ENCODE measurements at places on chromosomes 16 and 17.

DNA sequence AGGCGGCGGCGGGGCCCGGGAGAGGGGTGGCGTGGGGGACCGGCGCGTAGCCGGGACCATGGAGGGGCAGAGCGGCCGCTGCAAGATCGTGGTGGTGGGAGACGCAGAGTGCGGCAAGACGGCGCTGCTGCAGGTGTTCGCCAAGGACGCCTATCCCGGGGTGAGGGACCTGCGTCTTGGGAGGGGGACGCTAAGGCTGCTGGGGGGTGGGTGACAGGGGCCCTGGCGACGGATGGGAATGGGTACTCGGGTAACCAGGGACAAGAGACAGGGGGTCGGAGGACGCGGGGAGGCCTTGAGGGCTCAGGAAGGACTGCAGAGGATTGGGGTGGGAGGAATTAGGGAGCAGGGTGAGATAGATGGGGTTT lies 243 bp downstream of the RND2 start:
- DNase-seq: no peak

GRCh38 chr16:12548270-12548983 lies 255.3 kb downstream of the CPPED1 start:
- no peak for DNase-seq

DNA sequence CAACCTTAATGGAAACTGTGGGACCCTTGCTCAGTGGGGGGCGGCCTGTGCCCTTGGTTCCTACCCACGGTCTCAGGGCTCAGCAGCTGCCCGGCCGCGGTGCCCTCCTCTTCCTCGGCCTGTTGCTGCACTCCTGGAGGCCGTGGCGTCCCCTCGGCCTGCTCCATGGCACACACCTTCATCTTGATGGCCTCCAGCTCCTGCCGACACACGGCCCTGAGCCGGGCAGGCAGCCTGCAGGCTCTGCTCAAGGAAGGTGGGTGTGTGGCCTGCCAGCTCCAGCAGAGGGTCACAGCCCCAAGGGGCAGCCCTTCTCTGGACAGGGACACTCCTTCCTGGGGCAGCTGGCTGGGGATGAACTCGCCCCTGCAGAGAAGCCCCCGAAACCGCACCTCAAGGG lies 718 bp downstream of the PABPN1L start:
- no peak for DNase-seq

DNA sequence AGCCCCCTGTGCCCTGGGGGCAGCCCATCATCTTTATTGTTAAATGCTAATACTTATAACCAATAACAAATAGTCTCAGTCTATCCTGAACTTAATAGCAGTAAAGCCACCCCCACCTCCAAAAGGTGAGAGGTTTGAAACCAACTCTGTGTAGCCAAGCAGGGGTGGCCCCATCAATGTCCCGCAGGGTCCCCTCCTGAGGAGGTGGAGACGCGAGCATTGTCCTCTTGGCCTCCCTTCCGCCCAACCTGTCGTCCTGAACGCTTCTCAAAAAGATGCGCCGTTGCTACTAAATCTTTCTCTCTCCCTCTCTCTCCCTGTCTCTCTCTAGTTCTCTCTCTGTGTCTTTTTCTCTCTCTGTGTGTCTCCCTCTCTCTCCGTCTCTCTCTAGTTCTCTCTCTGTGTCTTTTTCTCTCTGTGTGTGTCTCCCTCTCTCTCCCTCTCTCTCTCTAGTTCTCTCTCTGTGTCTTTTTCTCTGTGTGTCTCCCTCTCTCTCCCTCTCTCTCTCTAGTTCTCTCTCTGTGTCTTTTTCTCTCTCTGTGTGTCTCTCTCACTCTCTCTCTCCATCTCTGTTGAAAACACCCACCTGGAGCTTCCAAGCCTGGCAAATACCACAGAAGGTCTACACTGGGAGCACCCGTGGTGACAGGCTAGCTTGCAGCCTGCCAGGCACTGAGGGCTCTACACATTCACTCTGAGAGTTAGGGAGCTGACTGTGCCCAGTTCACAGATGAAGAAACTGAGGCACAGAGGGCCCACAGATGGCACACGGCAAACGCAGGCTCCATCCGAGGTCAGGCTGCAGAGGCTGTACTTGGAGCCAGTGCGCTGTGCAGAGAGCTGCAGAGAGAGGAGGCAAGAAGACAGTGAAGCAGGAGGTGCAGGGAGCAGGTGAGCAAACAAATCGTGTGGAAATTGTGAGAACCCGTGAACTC lies 185.9 kb downstream of the C16orf95 start:
- no peak for DNase-seq

GRCh38 chr17:37729905-37730304 lies 15.0 kb downstream of the HNF1B start:
- no peak for DNase-seq

DNA sequence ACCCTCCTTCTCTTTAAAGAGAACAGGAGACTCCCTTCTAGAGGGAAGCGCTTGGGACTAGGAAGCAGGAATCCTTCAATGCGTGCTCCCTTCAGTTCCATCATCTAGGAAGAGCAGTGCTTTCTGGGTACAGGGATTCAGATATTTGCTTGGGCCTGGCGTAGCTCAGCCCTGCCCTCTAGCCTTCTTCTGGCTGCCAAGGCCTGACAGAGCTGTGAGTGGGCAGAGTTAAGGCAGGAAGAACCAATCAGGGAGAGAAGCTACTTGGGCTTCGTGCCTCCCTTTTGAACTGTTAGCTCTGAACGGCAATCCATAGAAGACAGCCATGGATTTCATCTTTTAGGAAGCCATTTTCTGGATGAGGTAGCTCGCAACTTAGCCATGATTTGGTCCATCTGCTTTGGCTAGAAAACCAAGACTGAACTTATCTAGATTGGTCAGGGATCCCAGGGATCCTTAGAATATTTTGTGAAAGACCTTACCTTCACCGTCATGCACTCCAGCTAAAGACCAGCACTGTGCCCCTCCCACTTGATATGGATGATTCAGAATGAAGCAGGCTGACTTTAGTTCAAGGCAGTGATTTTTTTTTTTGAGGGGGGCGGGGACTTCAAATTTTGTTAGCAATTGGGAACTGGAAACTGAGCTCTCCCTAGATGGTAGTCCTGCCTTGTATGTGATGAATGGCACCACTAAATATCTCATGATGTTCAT lies 2.5 kb upstream of the CORO6 start:
- DNase-seq: no peak

DNA sequence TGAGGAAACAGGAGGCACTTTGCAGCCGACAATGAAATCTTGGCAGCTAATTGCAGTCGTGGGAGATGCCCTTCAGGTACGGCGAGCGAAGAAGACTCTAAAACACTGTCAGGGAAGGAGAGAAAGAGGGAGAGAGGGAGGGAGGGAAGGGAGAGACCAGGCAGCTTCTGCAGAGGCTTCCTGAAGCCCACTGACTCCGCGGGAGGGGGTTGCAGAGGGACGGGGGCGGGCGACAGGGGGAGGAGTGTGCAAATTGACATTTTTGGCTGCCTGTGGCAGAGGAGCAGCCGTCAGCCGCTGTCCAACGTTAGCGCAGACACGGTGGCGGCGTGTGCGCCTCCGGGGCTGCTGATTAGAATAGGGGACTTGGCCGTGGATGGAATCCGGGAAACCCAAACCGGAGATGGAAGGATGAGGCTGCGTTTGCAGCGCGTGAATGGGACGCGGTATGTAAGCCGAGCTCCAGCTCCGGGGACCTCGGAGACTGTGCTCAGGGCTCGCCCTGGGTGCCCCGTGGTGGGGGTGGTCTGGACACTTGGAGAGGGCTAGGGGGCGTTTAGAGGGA lies 849.1 kb upstream of the RBFOX1 start:
- no peak for DNase-seq

GRCh38 chr17:3981455-3981854 lies 17.2 kb upstream of the ATP2A3 start:
- no peak for DNase-seq

DNA sequence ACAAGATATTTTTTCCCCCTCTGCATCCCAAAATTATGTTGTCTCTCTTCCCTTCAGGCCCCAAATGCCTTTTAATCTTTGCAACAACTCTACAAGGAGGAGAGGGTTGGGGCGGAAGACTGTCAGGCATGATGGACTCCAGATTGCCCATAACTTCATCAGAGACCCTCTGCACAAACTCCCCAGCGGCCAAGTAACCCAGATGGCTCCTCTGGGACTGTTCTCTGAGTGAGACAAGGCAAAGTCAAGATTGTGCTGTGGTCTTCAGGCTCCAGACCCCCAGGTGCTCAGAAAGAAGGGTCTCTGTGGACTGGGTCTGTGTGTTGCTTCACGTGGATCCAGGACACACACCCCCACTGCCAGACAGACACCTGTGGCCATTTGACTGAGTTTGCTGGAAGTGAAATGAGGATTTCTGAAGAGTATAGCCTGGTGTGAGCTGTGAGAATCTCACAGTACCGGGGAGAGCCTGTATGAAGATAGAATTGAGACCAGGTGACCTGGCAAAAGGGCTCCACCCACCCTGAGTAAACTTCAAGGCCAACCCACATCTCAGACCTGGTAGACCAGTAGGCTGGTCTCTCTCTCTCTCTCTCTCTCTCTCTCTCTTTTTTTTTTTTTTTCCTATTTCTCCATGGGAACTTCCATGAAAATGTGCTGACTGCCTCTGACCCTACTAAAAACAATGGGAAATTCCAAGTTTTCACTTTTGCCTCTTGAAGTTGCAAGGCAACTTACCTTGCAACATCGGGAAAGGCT lies 354.1 kb downstream of the SOX9 start:
- no peak for DNase-seq

DNA sequence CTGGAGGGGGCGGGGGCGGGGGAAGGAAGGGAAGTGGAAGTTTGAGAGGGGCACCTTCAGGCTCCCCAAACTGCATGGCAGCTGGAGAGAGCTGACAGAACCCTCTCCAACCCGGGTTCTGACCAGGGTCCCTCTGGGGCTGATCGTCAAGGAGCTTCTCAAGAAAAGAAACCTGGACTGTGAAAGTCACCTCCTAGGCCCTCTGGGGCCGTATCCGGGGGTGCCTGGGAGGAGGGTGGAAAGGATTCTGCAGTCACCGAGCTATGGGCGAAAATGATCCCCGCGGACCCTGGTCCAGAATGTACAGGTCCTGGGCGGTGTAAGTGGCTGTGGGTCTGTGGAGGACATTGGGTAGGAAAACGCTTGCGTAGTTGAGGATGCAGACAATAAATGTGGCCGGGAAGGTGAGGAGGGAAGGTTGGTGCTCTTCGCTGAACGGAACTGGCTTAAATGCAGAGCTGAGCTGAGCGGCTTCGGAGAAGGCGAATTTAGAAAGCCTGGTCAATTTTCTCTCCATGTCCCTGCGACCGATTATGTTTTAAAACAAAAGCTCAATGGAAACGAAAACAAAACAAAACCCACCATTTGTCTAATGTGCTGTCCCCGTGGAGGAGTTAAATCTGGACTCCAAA lies 3.6 kb upstream of the LHX1 start:
- DNase-seq: no peak

DNA sequence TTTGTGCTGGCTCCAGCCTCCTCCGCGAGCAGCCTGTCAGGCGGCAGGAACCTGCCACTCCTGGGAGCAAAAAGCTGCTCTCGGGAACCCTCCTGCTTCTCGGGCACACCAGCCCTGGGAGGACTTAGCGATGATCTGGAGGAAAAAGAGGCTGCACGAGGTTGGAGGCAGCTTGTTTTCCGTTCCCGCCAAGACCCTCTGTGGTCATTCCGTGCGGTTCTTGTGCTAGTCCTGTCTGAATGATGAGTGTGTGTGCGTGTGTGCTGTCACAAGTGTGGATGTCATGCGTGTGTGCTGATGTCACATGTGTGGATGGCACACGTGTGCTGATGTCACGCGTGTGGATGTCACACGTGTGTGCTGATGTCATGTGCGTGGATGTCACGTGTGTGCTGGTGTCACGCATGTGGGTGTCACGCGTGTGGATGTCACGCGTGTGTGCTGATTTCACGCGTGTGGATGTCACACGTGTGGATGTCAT lies 150.0 kb downstream of the NPIPB11 start:
- no peak for DNase-seq

DNA sequence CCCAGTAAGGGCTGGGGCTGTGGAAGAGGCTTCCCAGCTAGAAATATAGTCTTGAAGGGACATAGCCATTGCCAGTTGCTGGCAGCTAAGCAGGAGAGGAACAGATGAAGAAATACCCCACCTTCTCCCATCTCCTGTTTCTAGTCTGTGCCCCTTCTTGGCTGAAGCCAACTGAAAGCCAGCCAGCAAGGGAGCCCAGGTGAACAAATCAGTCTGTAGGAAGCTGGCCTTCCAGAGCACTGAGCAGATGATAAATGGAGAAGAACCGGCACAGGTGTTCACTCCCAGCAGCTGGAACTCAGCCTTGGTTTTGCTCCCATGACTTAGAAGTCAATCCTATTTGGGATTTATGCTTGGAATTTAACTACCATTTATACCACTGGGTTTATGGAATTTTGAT lies 69.2 kb upstream of the DHX40 start:
- no peak for DNase-seq

- DNase-seq: no peak
Measured at GRCh38 chr17:18916816-18917500, 35.0 kb upstream of the SLC5A10 start.

- DNase-seq: no peak
Measured at GRCh38 chr17:17711641-17712162, 30.4 kb downstream of the RAI1 start.

- no peak for DNase-seq
Measured at GRCh38 chr17:37174205-37174604, 201.6 kb upstream of the C17orf78 start.

GRCh38 chr17:39666601-39667261 lies 1.5 kb upstream of the PNMT start:
- no peak for DNase-seq

DNA sequence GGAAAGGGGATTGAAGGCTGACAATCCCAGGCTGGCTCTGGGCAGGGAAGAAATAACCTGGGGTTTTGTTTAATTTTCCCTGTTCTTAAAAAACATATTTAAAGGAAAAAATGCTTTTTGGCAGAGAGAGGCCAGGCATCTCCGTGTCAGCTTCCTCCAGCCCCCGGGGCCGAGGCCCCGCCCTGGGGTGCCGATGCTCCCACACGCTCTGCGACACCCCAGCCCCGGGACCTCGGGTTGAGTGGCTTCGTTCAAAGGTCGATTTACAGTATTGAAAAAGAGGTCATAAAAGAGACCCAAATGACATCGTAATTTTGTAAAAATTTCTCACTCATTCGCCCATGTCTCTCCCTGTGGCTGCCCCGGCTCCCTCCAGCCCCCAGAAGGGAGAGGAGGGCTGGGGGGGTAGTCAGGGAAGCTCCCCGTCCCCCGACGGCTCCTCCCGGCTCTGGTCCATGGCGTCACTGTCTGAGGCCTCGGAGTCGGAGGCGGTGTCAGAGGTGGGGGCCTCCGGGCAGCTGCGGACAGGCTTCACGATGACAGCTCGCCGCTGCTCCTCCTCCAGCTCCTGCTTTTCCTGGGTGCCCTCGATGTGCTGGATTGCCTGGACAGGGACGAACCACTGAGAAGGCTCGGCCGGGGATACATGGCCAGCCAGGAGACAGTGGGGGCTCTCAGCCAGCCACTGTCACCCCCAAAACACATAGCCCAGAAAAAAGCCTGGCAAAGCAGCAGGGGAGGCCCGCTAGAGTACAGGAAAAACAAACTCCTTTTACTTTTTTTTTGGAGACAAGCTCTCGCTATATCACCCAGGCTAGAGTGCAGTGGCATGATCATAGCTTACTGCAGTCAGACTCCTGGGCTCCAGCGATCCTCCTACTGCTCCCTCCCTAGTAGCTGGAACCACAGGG lies 14.9 kb downstream of the TFAP4 start:
- DNase-seq: no peak

GRCh38 chr16:20042848-20043247 lies 30.8 kb downstream of the GPR139 start:
- no peak for DNase-seq
